ENCODE measurements at places on chromosomes 11 and 22. TPM values are rescaled to one million over a fixed set of nuclear protein-coding genes. Genes with fewer than 3 reads are reported as not detected.

C11orf16 gene
- total RNA-seq = not detected

PANX2 gene
- 0.07 TPM for total RNA-seq

OR5B21 gene
- not detected for total RNA-seq

PGA4 gene
- not detected for total RNA-seq

RELT gene
- total RNA-seq = 12.1 TPM

FZD4 gene
- total RNA-seq = 4.7 TPM

PIK3C2A gene
- 37.5 TPM for total RNA-seq

OR4D5 gene
- not detected for total RNA-seq

OTOG gene
- total RNA-seq = not detected

KREMEN1 gene
- total RNA-seq = 4.8 TPM

CPT1A gene
- 10.2 TPM for total RNA-seq

PHLDB1 gene
- total RNA-seq = 64.2 TPM

SIAE gene
- 3.5 TPM for total RNA-seq

PRR33 gene
- not detected for total RNA-seq

GAL3ST3 gene
- total RNA-seq = 2.3 TPM

HBB gene
- total RNA-seq = not detected

MCM5 gene
- 157 TPM for total RNA-seq

FXYD2 gene
- 286 TPM for total RNA-seq

OR51E2 gene
- not detected for total RNA-seq

CST6 gene
- 89.1 TPM for total RNA-seq

VPREB1 gene
- total RNA-seq = not detected

RBMXL2 gene
- total RNA-seq = 0.14 TPM

USH1C gene
- not detected for total RNA-seq

BDNF gene
- total RNA-seq = 9.5 TPM

Data from epithelial cell of proximal tubule (primary cell).